ENCODE measurements at places on chromosomes 1 and 21. TPM values are rescaled to one million over a fixed set of nuclear protein-coding genes. Genes with fewer than 3 reads are reported as not detected.

DNA sequence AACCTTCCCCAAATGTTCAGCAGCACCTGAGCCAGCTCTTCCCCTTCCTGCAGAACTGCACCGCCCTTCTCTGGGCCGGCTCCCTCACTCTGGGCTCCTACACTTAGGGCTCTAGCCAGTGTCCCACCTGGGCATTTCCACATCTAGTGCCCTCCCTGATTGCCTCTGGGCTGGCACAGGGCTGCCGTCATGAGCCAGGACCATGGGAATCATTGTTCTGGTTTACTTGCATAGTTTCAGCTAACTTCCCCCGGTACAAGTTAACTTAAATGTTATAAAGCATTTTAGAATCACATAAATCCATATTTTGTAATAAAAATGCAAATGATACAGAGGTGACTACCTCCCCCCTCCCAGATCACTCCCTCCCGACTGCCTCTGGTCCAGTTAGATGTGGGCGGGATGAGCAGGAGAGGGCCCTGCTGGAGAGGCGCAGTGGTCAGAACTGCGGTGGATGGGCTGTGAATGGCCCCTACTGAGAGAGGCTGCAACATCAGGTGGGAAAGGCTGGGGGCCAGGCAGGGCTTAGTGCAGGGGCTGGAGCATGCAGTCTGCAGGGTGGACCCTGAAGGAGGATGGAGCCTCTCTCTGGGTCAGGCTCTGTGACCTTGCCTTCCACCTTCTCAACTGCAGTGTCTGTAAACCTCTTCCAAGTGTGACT, 371.4 kb upstream of the C1orf174 start:
- no peaks in the 10 kb centered on the region for H3K36me3 ChIP-seq
- H3K4me3 ChIP-seq, result no peak overlapping the region
- peaks cover 4% of the 10 kb centered on the region for H3K4me1 ChIP-seq
- H3K27ac ChIP-seq, result no peak overlapping the region

DNA sequence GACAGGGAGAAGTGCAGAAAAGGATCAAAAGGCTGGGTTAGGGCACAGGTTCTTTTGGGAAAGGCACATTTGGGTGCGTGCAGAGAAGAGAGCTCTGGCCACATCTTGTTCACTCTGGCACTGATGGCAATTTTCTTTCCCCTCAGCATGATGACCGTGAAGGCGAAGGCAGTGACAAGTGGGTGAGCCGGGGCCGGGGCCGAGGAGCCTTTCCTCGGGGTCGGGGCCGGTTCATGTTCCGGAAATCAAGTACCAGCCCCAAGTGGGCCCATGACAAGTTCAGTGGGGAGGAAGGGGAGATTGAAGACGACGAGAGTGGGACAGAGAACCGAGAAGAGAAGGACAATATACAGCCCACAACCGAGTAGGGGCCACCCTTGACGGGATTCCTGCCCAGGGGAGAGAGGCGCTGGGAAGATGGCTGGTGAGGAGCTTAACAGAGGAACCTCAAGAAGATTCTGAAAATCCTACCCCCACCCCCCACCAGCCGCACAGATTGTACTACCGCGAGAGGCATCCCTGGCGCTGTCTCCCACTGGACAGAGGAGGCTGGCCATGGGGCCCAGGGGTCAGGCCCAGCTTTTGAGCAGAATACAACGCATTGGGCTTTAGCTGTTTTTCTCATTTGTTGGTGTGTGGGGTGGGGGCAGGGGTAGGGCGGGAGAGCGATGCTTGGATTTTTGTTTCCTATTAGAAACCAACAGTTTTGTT, 2.4 kb upstream of the SH3D21 start:
- H3K27ac ChIP-seq, result peak overlapping the region; percentile 68
- no peak overlapping the region for H3K4me3 ChIP-seq
- H3K27me3 ChIP-seq, result no peaks in the 10 kb centered on the region
- peaks cover 76% of the 10 kb centered on the region for H3K4me1 ChIP-seq
- peaks cover 24% of the 10 kb centered on the region for H3K36me3 ChIP-seq

GRCh38 chr1:225962440-225962975, 21.5 kb upstream of the LEFTY2 start:
- H3K4me3 ChIP-seq, result no peak overlapping the region
- H3K27ac ChIP-seq, result no peak overlapping the region
- no peaks in the 10 kb centered on the region for H3K4me1 ChIP-seq
- no peaks in the 10 kb centered on the region for H3K36me3 ChIP-seq

- no peak for DNase-seq
- H3K4me1 ChIP-seq, result peaks cover 7% of the 10 kb centered on the region
- H3K36me3 ChIP-seq, result no peaks in the 10 kb centered on the region
- no peak overlapping the region for H3K27ac ChIP-seq
- peak overlapping the region; percentile 28 for H3K4me3 ChIP-seq
These were observed 3.0 kb downstream of the LDLRAD2 start for GRCh38 chr1:21814981-21815582.

NBPF20 gene
- total RNA-seq, result 1.4 TPM

GON4L gene
- total RNA-seq, result 37.1 TPM

SLC6A9 gene
- 10.2 TPM for total RNA-seq

- H3K4me1 ChIP-seq, result peaks cover 31% of the 10 kb centered on the region
- H3K36me3 ChIP-seq, result peaks cover 13% of the 10 kb centered on the region
- no peaks in the 10 kb centered on the region for H3K27me3 ChIP-seq
- DNase-seq, result no peak
- H3K4me3 ChIP-seq, result peak overlapping the region; percentile 93
- peak overlapping the region; percentile 96 for H3K27ac ChIP-seq
These were observed 873 bp upstream of the PI4KB start for GRCh38 chr1:151327903-151328674.

RPE65 gene
- total RNA-seq, result not detected

DNA sequence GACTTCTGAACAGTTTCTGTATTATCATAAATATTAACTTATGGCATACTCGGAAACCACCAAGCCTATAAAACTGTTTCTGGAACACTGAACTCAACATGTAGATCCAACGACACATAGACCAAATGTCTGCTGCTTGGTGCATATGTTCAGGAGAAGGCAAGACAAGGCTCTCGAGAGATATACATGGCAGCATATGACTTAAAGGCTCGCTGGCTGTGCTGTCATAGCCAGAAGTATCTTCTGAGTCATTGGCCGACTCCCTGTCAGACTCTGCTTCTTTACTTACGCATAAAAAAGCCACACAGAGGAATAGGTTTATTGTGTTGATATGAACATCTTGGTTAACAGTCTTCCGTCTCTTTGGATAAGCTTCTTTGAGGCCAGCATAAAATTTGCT, 60.6 kb downstream of the LYST start:
- H3K4me1 ChIP-seq, result peaks cover 5% of the 10 kb centered on the region
- H3K36me3 ChIP-seq, result peaks cover 15% of the 10 kb centered on the region
- H3K27me3 ChIP-seq, result no peaks in the 10 kb centered on the region
- H3K27ac ChIP-seq, result no peak overlapping the region
- no peak for DNase-seq

DNA sequence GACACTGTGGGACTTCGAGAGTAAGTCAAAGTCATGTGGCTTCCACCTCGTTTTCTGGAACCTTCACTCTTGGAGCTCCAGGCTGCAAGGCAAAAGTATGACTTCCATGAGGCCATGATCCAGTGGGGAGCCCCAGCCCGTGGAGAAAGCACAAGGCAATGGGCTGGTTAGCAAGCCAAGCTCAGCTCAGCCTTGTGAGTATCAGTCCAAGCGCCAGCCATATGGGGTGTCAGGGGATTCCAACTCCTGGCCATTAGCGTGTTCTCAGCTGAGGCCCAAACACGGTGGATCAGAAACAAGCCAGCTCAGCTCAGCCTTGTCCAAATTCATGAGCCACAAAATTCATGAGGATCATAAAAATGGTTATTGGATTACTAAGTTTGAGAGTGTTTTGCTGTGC, 261.0 kb downstream of the RHOU start:
- no peak for DNase-seq
- H3K36me3 ChIP-seq, result no peaks in the 10 kb centered on the region
- H3K27ac ChIP-seq, result no peak overlapping the region
- H3K4me1 ChIP-seq, result peaks cover 2% of the 10 kb centered on the region
- no peak overlapping the region for H3K4me3 ChIP-seq

- H3K27ac ChIP-seq, result peak overlapping the region; percentile 88
- peak overlapping the region; percentile 23 for H3K4me3 ChIP-seq
- H3K4me1 ChIP-seq, result peaks cover 65% of the 10 kb centered on the region
- DNase-seq, result peak; percentile 66
These were observed 28.3 kb downstream of the VANGL2 start for GRCh38 chr1:160428655-160429054.

GRCh38 chr1:93814059-93814794, 64.8 kb downstream of the DNTTIP2 start:
- peak; percentile 74 for DNase-seq
- no peaks in the 10 kb centered on the region for H3K36me3 ChIP-seq
- H3K4me3 ChIP-seq, result no peak overlapping the region
- no peaks in the 10 kb centered on the region for H3K27me3 ChIP-seq

DNA sequence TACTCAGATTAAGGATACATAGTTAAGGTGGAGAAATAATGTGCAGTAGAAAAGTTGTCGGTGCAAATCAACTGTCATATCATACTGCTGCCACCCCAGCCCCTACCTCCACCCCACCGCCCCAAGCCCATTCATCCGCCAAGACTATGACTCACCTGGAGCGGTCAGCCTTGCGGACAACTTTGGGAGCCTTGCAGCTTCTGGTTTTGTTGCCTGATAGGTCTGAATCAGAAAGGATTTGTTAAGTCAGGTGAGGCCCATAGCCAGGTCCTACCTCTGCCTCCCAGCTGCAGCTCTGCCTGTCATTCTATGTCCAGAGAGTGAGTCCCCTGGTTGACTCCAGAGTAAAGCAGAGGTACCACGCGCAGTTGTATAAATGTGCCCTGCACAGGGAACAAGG, 12.6 kb downstream of the C1orf162 start:
- H3K4me1 ChIP-seq, result peaks cover 7% of the 10 kb centered on the region
- no peak for DNase-seq
- H3K4me3 ChIP-seq, result no peak overlapping the region
- no peaks in the 10 kb centered on the region for H3K27me3 ChIP-seq

DNA sequence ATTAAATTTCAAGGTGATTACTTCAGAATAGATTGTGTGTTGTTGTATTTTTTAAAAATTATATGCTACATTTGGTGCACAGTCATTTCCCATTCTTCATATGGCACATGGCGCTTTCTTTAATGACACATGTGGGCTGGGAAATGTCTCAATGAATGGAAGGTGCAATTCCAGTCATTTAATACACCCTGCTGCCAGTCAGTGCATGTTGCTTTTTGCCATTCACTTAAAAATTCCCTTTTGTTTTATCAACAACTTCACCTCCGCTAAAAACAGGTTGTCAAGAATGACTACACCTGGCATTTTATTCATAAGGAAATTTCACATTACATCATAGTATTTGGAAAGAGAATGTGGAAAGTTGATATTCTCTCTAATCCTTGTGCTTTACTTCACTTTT, 716.4 kb upstream of the ADAMTS5 start:
- no peak overlapping the region for H3K4me3 ChIP-seq
- no peaks in the 10 kb centered on the region for H3K36me3 ChIP-seq
- no peaks in the 10 kb centered on the region for H3K4me1 ChIP-seq
- DNase-seq, result no peak
- no peak overlapping the region for H3K27ac ChIP-seq
- no peaks in the 10 kb centered on the region for H3K27me3 ChIP-seq

DNA sequence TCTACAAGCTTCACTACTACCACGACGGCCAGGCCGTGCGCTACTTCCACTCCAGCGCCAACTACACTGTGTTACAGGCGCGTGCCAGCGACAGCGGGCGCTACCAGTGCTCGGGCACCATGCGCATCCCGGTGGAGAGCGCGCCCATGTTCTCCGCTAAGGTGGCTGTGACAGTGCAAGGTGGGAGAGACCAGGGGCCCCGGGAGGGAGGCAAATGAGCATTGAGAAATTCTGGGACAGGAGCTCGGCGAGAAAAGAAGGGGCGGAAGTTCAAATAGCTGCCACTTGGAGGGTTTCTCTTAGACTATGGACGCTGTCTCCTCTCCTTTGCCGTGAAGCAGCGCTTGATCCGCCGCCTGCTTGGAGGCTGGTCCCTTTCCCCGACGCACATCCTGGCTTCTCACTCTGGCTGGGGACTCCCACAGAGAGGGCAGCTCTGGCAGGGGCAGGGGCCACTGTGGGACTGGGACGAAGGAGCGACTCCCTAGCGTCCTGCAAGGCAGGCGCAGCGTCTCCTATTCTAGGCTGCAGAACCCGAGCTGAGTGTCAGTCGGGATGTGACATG, 4.6 kb downstream of the FCRLB start:
- H3K4me1 ChIP-seq, result peaks cover 46% of the 10 kb centered on the region
- peak overlapping the region; percentile 11 for H3K27ac ChIP-seq
- H3K4me3 ChIP-seq, result peak overlapping the region; percentile 76
- H3K27me3 ChIP-seq, result peaks cover 8% of the 10 kb centered on the region
- peak; percentile 31 for DNase-seq

DNA sequence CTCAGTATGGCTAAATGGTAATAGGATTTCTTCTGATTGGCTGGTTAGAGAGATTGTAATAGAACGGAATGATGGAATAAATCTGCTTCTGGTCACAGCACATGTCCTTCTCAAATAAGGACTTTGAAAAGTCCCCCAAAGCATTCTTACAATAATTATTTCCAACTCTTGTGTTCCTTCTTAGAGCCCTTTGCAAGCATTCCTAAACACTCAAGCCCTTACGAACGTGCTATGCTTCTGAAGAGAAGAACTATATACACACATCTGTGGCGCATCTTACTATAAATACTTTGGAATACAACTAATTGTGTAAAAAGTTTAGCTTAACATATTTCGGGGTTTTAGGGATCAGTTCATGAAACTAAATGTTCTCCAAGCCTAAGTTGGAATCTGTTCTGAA, 25.6 kb downstream of the CLIC4 start:
- peaks cover 13% of the 10 kb centered on the region for H3K4me1 ChIP-seq
- no peaks in the 10 kb centered on the region for H3K27me3 ChIP-seq
- no peaks in the 10 kb centered on the region for H3K36me3 ChIP-seq
- no peak overlapping the region for H3K4me3 ChIP-seq

GRCh38 chr21:31873275-31873695, 465 bp downstream of the HUNK start:
- H3K36me3 ChIP-seq, result no peaks in the 10 kb centered on the region
- H3K27me3 ChIP-seq, result peaks cover 56% of the 10 kb centered on the region
- H3K4me1 ChIP-seq, result peaks cover 5% of the 10 kb centered on the region
- no peak for DNase-seq

- peaks cover 9% of the 10 kb centered on the region for H3K27me3 ChIP-seq
- H3K36me3 ChIP-seq, result no peaks in the 10 kb centered on the region
- no peak overlapping the region for H3K27ac ChIP-seq
- H3K4me3 ChIP-seq, result no peak overlapping the region
- no peaks in the 10 kb centered on the region for H3K4me1 ChIP-seq
These were observed 86.1 kb upstream of the CYYR1 start for GRCh38 chr21:26659182-26659581.

- H3K36me3 ChIP-seq, result no peaks in the 10 kb centered on the region
- H3K27ac ChIP-seq, result no peak overlapping the region
- no peaks in the 10 kb centered on the region for H3K4me1 ChIP-seq
- H3K27me3 ChIP-seq, result peaks cover 6% of the 10 kb centered on the region
These were observed 22.4 kb downstream of the PROX1 start for GRCh38 chr1:214010197-214010573.

GRCh38 chr1:31798086-31798432, 17.8 kb downstream of the SPOCD1 start:
- no peaks in the 10 kb centered on the region for H3K36me3 ChIP-seq
- H3K27me3 ChIP-seq, result no peaks in the 10 kb centered on the region
- no peak overlapping the region for H3K27ac ChIP-seq
- peaks cover 14% of the 10 kb centered on the region for H3K4me1 ChIP-seq
